ENCODE measurements at places on chromosomes 4 and X.

GRCh38 chrX:109911046-109911445 is 91.9 kb upstream of the TMEM164 start:
- no peak for DNase-seq

GRCh38 chr4:66769441-66769840 is 775.9 kb downstream of the CENPC start:
- DNase-seq: no peak

GRCh38 chr4:172726001-172726423 is 442.6 kb upstream of the GALNT7 start:
- no peak for DNase-seq

GRCh38 chrX:151175283-151176062 is 911 bp upstream of the GPR50 start:
- DNase-seq: no peak

DNA sequence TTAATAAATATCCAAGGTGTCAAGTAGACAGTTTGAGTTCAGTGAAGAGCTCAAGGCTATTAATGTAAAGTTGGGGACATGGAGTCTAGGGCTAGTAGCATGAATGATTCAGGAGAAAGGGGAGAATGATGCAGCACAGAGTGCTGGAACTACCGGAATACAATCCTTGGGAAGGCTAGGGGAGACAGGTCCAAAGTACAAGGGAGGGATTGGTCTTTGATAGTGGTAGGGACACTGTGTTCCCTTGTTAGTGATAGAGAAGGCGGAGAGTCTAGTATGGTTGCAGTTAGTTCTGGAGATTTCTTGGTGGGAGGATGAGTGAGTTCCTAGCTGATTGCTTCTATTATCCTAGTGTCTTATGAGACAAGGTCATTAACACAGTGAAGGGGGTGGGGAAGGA is 8.7 kb downstream of the GCNA start:
- no peak for DNase-seq

DNA sequence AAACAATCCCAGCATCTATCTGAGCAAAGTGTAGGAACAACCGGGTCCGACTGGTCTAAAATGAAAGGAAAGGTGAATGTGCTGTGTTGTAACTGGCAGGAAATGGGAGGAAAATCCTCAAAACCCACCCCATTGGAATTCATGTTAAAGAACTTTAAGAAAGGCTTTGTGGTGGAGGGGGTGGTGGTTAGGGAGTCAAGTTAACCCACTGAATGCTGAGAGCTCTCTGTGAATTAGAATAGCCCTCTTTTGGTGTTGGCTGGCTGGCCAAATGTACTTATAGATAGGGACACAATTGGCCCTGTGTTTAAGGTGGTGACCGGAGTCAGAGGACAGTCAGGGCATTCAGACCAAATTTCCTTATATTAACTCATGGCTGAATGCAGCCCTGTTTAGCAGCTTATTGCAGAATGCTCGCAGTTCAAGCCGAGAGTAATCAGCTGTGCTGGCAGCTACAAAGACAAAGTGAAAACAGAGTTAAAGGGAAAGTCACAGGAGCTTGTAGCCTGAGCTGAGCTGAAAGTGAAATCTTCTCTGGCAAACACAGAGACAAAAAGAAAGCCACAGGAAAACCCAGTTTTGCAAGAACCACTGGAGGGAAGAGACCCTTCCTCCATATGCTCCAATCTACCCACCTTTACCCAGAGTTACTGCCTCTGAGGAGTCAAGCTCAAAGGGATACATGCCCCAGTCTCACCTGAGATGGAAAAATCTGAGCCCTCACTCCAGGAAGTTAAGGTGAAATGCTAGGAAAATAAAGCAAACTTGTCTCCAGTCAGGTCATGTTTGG is 38.5 kb upstream of the UGT2B7 start:
- DNase-seq: no peak

- no peak for DNase-seq
These were observed 548 bp downstream of the TMEM164 start for GRCh38 chrX:110003167-110004156.

DNA sequence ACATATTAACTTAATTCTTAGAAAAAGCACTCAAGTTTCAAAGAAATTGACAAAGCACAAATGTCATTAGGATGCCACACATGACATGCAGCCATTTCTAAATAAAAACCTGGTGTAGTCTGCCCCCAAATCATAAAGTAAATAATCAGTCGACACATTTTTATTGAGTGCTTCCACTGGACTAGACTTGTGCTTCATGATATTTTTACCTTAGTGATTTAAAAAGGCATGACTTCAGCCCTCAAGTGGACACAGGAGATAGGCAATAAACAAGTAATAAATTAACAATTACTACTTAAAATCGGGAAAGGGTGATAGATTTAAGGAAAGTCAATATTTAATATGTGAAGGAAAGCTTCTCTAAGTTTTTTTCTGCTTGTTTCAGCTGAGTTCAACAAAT is 7.6 kb downstream of the TRAM1L1 start:
- DNase-seq: no peak

GRCh38 chr4:147409350-147409749 is 71.5 kb upstream of the EDNRA start:
- no peak for DNase-seq

GRCh38 chr4:85028910-85029309 is 62.4 kb upstream of the WDFY3 start:
- no peak for DNase-seq

GRCh38 chr4:41912546-41912945 is 22.7 kb upstream of the TMEM33 start:
- DNase-seq: no peak

DNA sequence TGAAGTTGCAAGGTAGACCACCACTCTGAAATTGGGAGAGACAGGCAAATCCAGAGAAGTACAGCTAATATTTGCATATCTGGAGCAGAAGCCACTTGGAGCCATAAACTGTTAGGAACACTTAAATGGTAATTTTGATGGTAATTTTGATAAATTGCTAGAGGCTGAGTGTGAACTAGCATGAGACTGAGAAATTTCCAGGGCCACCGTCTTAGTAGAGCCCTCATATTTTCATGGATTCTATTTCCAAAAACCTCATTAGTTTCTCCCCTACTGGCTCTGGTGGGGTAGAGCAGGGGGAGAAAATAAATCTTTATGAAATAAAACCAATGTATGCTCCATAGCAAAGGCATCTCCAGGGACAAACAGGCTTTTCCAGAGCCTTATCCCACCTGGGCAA is 429.4 kb upstream of the DIPK2B start:
- no peak for DNase-seq

DNA sequence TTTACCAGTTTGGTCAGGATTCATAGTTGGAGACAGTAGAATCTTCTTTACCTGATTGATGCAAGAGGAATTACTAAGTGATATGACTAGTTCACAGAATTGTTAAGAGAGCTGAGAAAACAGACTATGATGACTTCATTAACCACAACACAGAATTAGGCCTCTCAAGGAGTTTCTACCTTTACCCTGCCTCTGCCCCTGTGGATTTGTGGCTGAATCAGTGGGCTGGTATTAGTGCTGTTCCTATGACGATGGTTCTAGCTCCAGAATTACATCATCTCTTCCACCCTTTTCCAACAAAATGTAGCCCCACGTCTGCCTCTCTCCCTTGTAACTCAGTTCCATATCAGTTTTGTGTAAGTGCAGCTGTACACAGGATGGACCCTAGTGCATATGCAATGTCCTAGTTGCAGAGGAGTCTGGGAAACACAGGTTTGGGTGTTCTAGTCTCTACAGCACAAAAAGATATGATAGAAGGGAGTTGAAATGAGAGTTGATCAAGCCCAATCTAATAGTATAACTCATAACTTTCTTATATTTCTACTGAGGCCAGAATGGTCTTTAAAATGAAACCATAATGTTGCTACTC is 99.3 kb downstream of the ANXA5 start:
- no peak for DNase-seq

GRCh38 chr4:41454423-41454822 is 83.5 kb upstream of the LIMCH1 start:
- no peak for DNase-seq

- no peak for DNase-seq
These were observed 240.8 kb downstream of the STK32B start for GRCh38 chr4:5292101-5292500.
